H1 (cell line): ENCODE measurements at places on chromosomes 13 and 19.
A peak's percentile ranks its signal among the peaks of the same experiment; 100 is the strongest.

- H3K27ac ChIP-seq = no peak overlapping the region
- peaks cover 26% of the 10 kb centered on the region for H3K27me3 ChIP-seq
- H3K4me3 ChIP-seq = peak overlapping the region; percentile 52; the same call in 1 of the 2 replicates
- H3K4me1 ChIP-seq = no peaks in the 10 kb centered on the region
These were observed 795 bp downstream of the JOSD2 start for GRCh38 chr19:50510121-50510670.

- H3K36me3 ChIP-seq = no peaks in the 10 kb centered on the region
- H3K27ac ChIP-seq = no peak overlapping the region
- H3K4me3 ChIP-seq = no peak overlapping the region
- peaks cover 3% of the 10 kb centered on the region for H3K4me1 ChIP-seq
- no peak for DNase-seq
- H3K27me3 ChIP-seq = no peaks in the 10 kb centered on the region
These were observed 2.7 kb downstream of the TPP2 start for GRCh38 chr13:102599426-102600012.

- H3K4me3 ChIP-seq = no peak overlapping the region
- no peak overlapping the region for H3K27ac ChIP-seq
- H3K27me3 ChIP-seq = no peaks in the 10 kb centered on the region
- no peak for DNase-seq
- no peaks in the 10 kb centered on the region for H3K36me3 ChIP-seq
These were observed 68.4 kb downstream of the HSPH1 start for GRCh38 chr13:31093145-31093885.

DNA sequence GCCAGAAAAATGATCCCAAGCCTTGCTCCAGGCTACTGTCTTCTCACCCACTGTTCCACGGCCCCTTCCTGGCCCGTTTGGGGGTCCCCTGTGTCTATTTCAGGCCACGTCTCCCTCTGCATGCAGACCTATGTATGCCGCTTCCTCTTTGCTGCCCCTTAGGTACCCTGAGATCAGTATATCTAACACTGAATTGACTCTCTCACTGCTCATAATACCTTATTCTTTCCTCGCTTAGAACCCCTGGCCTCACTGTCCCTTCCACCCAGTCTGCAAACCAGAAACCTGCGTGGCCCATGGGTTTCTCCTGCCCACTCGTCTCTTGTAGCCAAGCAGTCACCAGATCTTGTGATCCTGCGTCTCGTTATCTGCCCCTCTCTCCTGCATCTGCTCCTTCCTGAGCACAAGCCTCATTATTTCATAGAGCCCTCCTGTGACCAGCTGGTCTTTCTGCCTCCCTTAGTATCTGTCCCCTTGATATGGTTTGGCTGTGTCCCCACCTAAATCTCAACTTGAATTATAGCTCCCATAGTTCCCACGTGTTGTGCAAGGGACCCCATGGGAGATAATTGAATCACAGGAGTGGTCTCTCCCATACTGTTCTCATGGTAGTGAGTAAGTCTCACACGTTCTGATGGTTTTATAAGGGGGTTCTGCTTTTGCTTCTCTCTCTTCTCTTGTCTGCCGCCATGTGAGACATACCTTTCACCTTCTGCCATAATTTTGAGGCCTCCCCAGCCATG lies 109.0 kb upstream of the RNF113B start:
- H3K4me1 ChIP-seq = peaks cover 3% of the 10 kb centered on the region
- no peak overlapping the region for H3K4me3 ChIP-seq
- DNase-seq = no peak
- no peaks in the 10 kb centered on the region for H3K36me3 ChIP-seq
- H3K27ac ChIP-seq = no peak overlapping the region

DNA sequence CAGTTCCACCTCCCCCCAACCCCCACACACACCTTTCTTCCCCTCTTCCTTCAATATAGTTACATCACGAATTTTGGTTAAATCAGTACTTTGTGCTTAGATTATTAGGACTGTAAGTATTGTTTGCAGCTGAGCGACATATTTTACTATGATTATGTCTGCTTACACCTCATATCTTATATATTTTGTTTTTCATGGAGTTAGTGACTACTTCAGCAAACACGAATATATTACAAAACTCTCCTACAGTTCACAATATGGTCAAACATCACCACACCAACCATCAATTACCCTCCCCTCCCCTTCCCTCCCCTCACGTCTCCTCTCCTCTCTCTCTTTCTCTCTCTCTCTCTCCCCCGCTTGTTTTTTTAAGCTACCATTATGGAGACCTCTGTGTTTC lies 152.9 kb downstream of the TBC1D4 start:
- no peak overlapping the region for H3K4me3 ChIP-seq
- H3K36me3 ChIP-seq = no peaks in the 10 kb centered on the region
- no peak for DNase-seq
- H3K27me3 ChIP-seq = no peaks in the 10 kb centered on the region

DNA sequence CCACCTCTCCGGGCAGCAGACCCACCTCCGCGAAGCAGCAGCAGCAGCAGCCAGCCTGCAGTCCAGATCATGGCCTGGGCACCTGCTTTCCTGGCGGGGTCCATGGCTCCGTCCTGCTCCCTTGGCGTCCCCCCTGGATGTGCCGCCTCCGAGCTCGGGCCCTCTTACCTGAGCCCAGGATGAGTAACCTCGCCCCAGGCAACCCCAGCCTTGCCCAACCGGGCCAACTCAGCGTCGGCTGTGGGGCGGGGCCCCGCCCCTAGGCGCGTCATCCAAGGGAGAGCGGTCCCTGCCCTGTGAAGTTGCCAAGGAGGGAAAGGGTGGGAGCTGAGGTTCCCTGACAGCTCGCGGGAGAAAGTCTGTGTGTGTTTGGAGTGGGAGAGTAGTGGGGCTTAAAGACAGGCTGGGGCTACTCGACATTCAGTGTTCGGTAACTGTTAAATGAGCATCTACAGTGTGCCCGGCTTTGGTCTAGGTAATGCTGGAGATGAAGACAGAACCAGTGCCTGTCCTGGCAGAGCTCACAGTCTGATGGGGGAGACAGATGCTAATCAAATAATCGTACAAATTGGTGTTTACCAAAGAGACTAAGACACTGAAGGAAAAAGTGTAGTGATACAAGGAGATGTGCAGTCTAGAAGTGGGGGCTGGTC lies at the start of gene LYPD3:
Gene LYPD3, minus strand, starts transcription at position 141 of the 653 bp plus-strand sequence. Its CDS starts 37 bp downstream, at position 104.
- no peaks in the 10 kb centered on the region for H3K4me1 ChIP-seq
- no peaks in the 10 kb centered on the region for H3K36me3 ChIP-seq
- H3K4me3 ChIP-seq = peak within 1 kb of the TSS; percentile 89
- no peak for DNase-seq
- H3K27ac ChIP-seq = no peak within 1 kb of the TSS

DNA sequence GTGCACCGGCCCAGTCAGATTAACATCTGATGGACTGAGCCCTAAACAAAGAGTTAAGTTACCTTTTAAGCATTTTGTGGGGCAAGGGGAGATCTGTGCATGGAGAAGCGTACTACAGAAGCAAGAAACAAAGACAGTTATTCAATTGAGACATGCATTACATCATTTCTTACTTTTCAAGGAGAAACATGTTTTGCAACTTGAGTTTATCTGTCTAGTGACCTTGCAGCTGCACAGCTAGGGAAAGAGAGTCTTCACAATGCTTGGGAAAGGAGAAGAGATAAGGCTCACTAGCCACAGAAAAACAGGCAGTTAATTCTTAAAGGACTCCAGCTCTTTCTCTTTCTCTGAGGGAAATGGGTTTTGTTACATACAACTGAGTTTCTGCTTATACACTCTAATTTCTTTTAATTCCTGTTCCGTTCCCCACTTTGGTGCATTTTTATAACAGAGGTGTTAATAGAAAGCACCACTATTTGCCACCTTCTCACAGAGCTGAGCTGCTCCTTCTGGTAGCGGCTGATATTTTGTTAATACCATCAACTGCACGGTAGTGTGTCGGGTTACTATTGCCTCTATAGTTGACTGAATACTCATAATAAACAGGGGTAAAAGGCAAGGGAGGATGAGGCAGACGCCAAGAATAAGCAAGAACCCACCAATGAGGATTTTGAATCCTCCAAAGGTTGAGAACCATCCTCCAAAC lies 55.9 kb downstream of the ZNF431 start:
- no peak for DNase-seq
- H3K36me3 ChIP-seq = no peaks in the 10 kb centered on the region
- H3K4me1 ChIP-seq = peaks cover 2% of the 10 kb centered on the region
- no peaks in the 10 kb centered on the region for H3K27me3 ChIP-seq

GRCh38 chr19:35206855-35207254 lies 21.7 kb downstream of the FAM187B start:
- DNase-seq = no peak
- H3K27ac ChIP-seq = no peak overlapping the region
- H3K4me3 ChIP-seq = no peak overlapping the region

DNA sequence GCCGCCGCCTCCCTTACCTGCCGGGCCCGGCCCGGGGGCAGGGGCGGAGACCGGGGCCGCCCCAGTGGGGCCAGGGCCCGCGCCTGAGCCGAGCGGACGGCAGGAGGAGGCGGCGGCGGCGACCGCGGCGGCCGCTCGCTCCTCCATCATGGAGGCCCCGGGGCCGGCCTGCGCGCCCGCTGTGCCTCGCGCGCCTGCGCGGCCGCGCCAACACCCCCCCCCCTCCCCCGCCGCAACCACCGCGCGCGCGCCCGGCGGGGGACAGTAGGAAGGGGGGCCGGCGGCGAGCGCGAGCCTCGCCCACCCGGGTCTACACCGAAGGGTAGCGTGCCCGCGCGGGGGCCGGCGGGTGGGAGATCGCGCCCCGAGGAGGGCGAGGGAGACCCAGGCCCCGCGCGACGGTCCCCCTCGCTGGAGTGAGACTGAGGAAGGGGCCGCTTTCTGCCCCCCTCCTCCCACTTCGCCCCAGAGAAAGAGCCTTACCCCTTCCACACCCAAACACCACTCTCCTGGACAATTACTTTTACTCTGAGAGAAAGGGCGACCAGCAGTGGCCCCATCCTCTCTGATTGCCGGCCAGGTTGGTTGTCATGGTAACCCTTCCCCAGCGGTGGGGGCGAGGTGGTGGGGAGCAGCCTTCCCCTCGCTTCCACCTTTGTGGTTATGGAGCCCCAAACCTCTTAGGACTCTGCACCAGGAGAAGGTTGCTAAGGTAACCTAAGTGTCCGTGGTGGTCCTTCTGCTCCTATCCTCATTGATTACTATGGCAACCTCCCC lies at the start of gene STRN4:
Gene STRN4, minus strand, starts transcription at position 170 of the 777 bp plus-strand sequence. Its CDS starts 20 bp downstream, at position 150.
- H3K27me3 ChIP-seq = no peaks in the 10 kb centered on the region
- no peaks in the 10 kb centered on the region; the same call in 1 of the 2 replicates for H3K36me3 ChIP-seq
- H3K4me1 ChIP-seq = no peaks in the 10 kb centered on the region; the same call in none of the 2 replicates
- DNase-seq = no peak
- H3K4me3 ChIP-seq = peak within 1 kb of the TSS; percentile 97

- no peaks in the 10 kb centered on the region for H3K27me3 ChIP-seq
- DNase-seq = no peak
- no peak overlapping the region for H3K27ac ChIP-seq
- H3K36me3 ChIP-seq = no peaks in the 10 kb centered on the region
- no peaks in the 10 kb centered on the region for H3K4me1 ChIP-seq
These were observed 8.4 kb downstream of the CSNK1A1L start for GRCh38 chr13:37097076-37097475.

- no peaks in the 10 kb centered on the region for H3K36me3 ChIP-seq
- no peaks in the 10 kb centered on the region for H3K27me3 ChIP-seq
- H3K4me3 ChIP-seq = no peak overlapping the region
- no peaks in the 10 kb centered on the region for H3K4me1 ChIP-seq
These were observed 39.9 kb upstream of the CEACAM8 start for GRCh38 chr19:42634409-42635232.

- H3K4me1 ChIP-seq = peaks cover 7% of the 10 kb centered on the region
- no peaks in the 10 kb centered on the region for H3K27me3 ChIP-seq
- no peak for DNase-seq
- no peak overlapping the region for H3K4me3 ChIP-seq
These were observed 13.2 kb downstream of the TLE5 start for GRCh38 chr19:3049089-3049488.

DNA sequence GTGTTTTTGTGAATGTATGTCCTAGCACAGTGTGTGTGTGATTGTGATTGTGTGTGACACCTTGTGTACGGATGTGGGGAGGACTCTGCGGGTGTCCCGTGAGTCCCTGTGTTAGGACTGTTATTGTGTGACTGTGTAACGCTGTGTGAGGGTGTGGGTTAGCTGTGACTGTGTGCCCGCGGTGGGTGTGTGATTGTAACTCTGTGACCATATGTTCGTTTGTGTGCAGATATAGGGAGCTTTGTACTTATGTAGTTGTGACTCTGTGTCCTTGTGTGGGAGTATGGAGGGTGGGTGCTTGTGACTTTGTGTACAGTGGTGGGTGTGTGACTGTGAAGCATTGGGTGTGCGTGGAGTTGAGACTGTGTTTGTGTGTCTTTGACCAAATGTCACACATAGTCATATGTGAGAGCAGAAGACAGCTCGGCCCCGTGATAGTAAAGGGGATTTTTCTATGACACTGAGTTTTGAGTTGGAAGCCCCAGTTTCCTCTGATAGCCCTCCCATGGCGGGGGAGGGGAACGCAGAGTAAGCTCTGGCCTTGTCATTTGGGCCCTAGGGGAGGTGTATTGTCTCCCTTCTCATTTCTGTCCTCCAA lies 949 bp upstream of the ZNF260 start:
- peak; percentile 43 for DNase-seq
- peaks cover 13% of the 10 kb centered on the region for H3K36me3 ChIP-seq
- H3K4me1 ChIP-seq = peaks cover 3% of the 10 kb centered on the region
- H3K4me3 ChIP-seq = peak overlapping the region; percentile 98

GRCh38 chr19:51626675-51627074 lies 3.5 kb downstream of the SIGLEC5 start:
- H3K27ac ChIP-seq = no peak overlapping the region
- no peak for DNase-seq
- no peaks in the 10 kb centered on the region for H3K27me3 ChIP-seq
- H3K4me3 ChIP-seq = no peak overlapping the region
- H3K4me1 ChIP-seq = no peaks in the 10 kb centered on the region

- H3K4me1 ChIP-seq = 0 out of 2 replicates have a peak, but pooled peaks cover 4% of the 10 kb centered on the region
- no peak for DNase-seq
- no peaks in the 10 kb centered on the region for H3K36me3 ChIP-seq
- H3K27ac ChIP-seq = no peak overlapping the region
- H3K4me3 ChIP-seq = no peak overlapping the region
These were observed 15.8 kb downstream of the ARRDC2 start for GRCh38 chr19:18023622-18024251.

DNA sequence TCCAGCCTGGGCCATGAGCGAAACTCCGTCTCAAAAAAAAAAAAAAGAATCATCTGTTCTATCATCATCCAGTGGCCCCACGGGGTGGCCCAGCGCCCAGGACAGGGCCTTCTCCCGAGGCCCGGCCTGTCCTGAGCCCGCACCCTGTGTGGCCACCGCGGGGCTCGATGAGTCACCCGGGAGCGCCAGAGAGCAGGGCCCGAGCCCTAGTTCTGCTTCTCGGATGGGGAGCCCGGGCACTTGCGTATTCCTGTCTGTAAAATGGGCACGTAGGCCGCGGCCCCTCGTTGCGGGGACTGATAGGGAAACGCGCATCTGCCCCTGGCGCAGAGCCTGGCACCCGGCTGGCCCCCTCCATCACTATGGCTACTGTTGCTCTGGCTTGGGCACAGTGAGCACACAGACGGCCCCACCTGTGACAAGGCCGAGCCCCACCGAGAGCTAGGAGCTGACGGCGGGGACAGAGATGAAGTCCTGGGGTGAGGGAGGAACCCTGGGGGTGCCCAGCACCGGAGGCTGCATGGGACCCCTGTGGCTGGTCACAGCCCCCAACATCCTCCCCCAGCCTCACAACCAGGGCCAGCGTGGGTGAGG lies 21.3 kb upstream of the UQCR11 start:
- no peaks in the 10 kb centered on the region for H3K27me3 ChIP-seq
- no peak overlapping the region for H3K4me3 ChIP-seq
- no peak for DNase-seq
- H3K4me1 ChIP-seq = no peaks in the 10 kb centered on the region; the same call in 1 of the 2 replicates
- no peak overlapping the region for H3K27ac ChIP-seq
- peaks cover 45% of the 10 kb centered on the region for H3K36me3 ChIP-seq

- no peak overlapping the region for H3K27ac ChIP-seq
- no peaks in the 10 kb centered on the region for H3K27me3 ChIP-seq
- peaks cover 12% of the 10 kb centered on the region; the same call in 1 of the 2 replicates for H3K36me3 ChIP-seq
- no peak overlapping the region for H3K4me3 ChIP-seq
- H3K4me1 ChIP-seq = peaks cover 3% of the 10 kb centered on the region
- no peak for DNase-seq
These were observed 763 bp downstream of the TEKTIP1 start for GRCh38 chr19:3539756-3540118.
